ENCODE measurements at places on chromosomes 11 and 22. TPM values are rescaled to one million over a fixed set of nuclear protein-coding genes. Genes with fewer than 3 reads are reported as not detected.

C1QTNF4 gene
- not detected for polyA plus RNA-seq

SPI1 gene
- 9.2 TPM for polyA plus RNA-seq

TM7SF2 gene
- polyA plus RNA-seq: 57.7 TPM

TEX12 gene
- 0.68 TPM for polyA plus RNA-seq

GDPD4 gene
- polyA plus RNA-seq: not detected

RIBC2 gene
- not detected for polyA plus RNA-seq

KCNC1 gene
- polyA plus RNA-seq: not detected

PARVB gene
- polyA plus RNA-seq: 56.3 TPM

SERPING1 gene
- 0.15 TPM for polyA plus RNA-seq

SLCO2B1 gene
- polyA plus RNA-seq: 0.50 TPM

SCN3B gene
- polyA plus RNA-seq: 0.12 TPM

GAB4 gene
- polyA plus RNA-seq: not detected

IFITM1 gene
- polyA plus RNA-seq: 456 TPM

LRRC74B gene
- not detected for polyA plus RNA-seq

SLC22A9 gene
- not detected for polyA plus RNA-seq

SLC22A8 gene
- not detected for polyA plus RNA-seq

C11orf87 gene
- not detected for polyA plus RNA-seq

SYCE3 gene
- not detected for polyA plus RNA-seq

OR52H1 gene
- polyA plus RNA-seq: not detected

SLC37A2 gene
- polyA plus RNA-seq: 2.3 TPM

FAM83F gene
- polyA plus RNA-seq: not detected

OR9G1 gene
- polyA plus RNA-seq: not detected

MAP6 gene
- not detected for polyA plus RNA-seq

CNTN5 gene
- polyA plus RNA-seq: not detected

LAYN gene
- polyA plus RNA-seq: not detected

OR2AT4 gene
- not detected for polyA plus RNA-seq

CD44 gene
- 102 TPM for polyA plus RNA-seq

CASP1 gene
- 16.9 TPM for polyA plus RNA-seq

TEAD1 gene
- polyA plus RNA-seq: not detected

KDM4E gene
- polyA plus RNA-seq: not detected

CCDC15 gene
- polyA plus RNA-seq: 4.4 TPM

SCGB1D2 gene
- polyA plus RNA-seq: 0.48 TPM

All from GM12878 (cell line).